Cardiac atrium fibroblast (primary cell): ENCODE measurements at places on chromosomes 7 and 10. TPM values are rescaled to one million over a fixed set of nuclear protein-coding genes. Genes with fewer than 3 reads are reported as not detected.

SEC31B gene
- total RNA-seq, result 1.8 and 4.5 TPM in 2 replicates

POT1 gene
- total RNA-seq, result 18.6 and 21.5 TPM in 2 replicates

PPIF gene
- 40.7 and 44.6 TPM in 2 replicates for total RNA-seq

PIK3CG gene
- total RNA-seq, result under 0.01 and 1.1 TPM in 2 replicates

CALHM3 gene
- total RNA-seq, result not detected in 2 replicates

KAZALD1 gene
- 21.2 and 57.8 TPM in 2 replicates for total RNA-seq
